ENCODE measurements at places on chromosomes 12 and 14. TPM values are rescaled to one million over a fixed set of nuclear protein-coding genes. Genes with fewer than 3 reads are reported as not detected.

DNA sequence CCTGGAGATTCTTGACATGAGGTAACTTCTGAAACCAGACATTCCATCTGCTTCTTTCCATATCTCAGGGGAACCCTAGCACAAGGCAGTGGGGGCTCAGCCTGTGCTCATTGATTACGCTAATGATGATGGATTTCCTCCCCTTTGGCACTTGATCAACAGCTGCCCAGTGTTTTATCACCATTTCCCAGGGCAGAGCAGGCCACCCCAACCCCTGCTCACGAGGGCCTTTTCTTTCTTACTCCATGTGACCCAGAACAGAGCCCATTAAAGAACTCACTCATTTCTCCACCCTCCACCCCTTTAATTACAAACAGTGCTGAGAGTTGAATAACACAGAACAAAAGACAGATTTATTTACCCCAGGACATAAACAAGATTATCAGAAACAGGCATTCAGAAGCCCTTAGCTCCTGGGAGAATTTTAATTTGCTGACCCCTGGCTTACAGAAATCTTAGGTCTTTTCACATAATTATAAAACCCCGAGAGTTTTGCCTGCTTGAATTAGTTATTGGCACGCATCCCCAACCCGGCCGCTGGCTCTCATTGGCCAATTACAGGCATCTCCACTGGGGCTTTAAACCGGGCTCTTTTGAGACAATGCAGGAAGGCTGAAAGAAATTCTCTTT, 32.0 kb upstream of the CCDC60 start:
- no peak for DNase-seq

GRCh38 chr12:118269806-118270205, 102.9 kb downstream of the TAOK3 start:
- DNase-seq: no peak

COX8C gene
- total RNA-seq: not detected

- no peak for DNase-seq
Measured at GRCh38 chr12:26106347-26106746, 18.5 kb downstream of the BHLHE41 start.

GRCh38 chr12:31009976-31010375, 63.7 kb upstream of the DDX11 start:
- DNase-seq: peak; percentile 3

ABCC9 gene
- 47.4 TPM for total RNA-seq

DNA sequence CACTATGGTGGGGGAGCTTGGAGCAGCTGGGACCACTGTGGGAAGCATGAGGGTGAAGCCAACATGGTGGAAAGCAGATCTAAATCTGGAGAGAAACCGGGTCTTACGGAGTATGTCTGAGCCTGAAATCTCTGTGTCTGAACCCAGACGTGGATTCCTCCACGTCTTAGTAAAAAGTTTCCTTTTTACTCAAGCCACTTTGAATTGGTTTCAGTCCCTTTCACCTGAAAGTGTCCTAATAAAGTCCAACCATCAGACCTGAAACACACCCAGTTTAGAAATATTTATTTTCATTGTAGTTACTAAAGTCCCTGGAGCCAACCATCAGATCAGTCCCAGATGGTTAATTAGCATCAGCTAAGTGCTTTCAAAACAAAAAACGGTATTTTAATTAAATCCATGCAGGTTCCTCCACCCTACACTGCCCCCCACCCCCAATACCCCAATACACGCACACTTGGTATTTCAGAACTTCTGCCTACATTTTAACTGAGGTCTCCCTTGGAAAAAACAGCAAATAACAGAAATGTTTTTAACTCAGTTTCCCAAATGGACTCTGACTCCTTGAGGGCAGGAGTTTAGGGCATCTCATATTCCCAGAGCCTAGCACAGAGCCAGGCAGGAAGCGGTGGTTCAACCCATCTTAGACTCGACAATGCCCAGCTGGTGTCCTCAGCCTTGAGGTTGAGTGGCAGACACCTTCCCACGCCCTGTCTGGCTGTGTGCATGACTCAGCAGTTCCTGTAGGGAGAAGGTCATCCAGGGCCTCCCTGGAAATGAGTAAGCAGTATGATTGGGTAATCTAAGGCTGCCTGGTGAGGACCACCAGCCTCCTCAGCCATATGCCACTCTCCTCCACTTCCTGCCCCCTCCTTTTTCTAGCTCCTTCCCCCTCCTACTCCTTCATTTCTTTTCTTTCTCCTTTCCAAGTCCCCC, 175.8 kb downstream of the TTC8 start:
- no peak for DNase-seq

GRCh38 chr12:823028-823698, 70.8 kb downstream of the WNK1 start:
- no peak for DNase-seq

GRCh38 chr12:2999265-2999841, 40.2 kb downstream of the TEAD4 start:
- DNase-seq: peak; percentile 48

GRCh38 chr12:2335109-2335508, 282.3 kb downstream of the CACNA1C start:
- DNase-seq: no peak

GRCh38 chr14:37343307-37344094, 145.8 kb downstream of the MIPOL1 start:
- no peak for DNase-seq

RTL1 gene
- total RNA-seq: 0.21 TPM

GRCh38 chr12:52193991-52194390, 2.2 kb upstream of the KRT80 start:
- DNase-seq: no peak

DNA sequence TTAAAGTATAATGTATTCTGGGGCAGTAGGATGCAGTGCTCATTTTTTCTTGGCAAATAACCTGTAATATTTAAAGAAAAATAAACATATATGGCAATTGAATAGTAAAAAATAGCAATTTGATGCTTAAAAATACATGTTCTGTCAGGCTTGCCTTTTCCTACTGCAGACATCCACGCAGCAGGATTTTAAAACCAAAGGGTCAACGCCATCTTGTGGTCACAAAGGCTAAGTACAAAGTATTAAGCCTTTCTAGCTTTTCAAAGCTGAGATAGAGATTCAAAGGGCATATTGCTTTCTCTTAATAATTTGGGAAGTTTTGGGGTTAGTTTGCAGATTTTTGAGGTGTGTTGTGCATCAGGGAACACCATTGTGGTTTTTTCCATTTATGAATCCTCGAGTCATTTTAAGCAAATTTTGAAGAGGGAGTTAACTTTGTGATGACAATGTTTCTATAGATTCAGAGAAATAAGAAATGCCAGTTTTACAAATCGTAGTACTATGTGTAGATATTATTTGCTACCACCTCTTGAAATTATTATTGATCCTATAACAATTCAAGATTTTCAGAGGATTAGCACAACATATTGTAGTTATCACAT, 4.7 kb upstream of the CCER1 start:
- no peak for DNase-seq

DNA sequence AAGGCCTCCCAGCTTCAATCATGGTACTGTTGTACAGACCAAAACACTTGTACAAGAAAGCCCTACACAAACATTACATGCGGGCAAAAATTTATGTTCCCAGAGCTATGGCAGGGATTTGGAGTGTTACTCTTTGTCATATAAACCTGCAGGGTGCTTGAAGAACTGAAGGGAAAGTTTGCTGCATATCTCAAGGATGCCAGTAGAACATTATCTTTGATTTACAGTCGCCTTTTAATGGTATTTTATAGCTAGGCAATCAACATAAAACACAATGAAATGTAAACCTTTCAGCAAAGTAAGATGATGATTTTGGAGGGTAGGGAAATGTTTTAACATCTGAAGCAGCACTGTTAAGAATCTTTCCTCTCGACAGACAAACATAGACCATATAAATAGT, 305.6 kb downstream of the KCNH5 start:
- no peak for DNase-seq

GRCh38 chr14:88140874-88141273, 135.9 kb downstream of the GPR65 start:
- no peak for DNase-seq

DNA sequence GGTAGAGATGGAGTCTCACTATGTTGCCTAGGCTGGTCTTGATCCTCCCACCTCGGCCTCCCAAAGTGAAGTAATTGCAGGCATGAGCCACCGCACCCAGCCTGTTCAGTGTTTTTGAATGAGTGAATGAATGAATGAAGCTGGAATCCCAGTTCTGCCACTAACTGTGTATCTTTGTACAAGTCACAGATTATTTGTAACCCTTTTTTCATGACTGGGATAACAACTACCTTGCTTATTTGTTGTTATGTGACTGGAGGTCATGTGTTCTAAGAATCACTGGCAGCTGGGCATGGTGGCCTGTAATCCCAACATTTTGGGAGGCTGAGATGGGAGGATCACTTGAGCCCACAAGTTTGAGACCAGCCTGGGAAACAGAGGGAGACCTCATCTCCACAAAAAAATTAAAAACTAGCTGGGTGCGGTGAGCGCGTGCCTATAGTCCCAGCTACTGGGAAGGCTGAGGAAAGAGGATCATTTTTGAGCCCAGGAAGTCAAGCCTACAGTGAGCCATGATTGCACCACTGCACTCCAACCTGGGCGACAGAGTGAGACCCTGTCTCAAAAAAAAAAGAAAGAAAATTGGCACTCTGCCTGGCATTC, 13.3 kb upstream of the NUMB start:
- no peak for DNase-seq

DNA sequence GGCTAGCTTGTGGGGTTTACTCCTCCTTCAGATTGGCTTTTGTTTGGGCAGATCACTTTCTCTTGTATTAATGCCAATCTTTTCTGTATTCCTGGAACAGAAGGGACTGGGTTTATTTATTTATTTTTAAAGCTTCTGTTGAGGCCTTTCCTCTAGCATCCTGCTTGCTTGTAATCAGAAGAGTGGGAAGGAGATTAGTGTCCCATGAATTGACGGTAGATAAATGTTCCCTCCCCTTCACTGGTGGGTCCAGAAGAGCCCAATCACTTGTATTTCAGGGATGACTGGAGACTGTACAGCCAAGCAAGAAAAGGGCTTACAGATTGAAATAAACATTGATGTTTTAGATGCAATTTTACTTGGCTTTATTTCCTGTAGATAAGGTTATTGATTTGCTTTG, 71.0 kb downstream of the LIN52 start:
- DNase-seq: no peak

DNA sequence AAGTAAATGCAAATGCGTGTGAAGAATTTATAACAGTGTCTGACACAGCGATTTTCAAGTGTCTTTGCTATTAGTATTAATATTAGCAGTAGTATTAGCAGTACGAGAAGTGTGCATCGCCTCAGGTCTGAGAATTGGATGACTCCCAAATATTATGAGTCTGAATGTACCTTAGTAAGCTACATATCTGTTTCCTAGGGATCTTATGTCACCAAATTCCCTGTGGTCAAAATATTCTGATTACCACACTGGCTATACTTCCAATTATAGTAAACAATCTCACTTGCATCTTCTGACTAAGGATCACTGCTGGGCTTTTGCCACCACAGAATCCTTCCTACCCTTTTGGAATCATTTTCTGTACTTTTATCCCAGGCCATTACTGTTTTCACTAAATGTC, 396.0 kb upstream of the MIS18BP1 start:
- DNase-seq: no peak

DNA sequence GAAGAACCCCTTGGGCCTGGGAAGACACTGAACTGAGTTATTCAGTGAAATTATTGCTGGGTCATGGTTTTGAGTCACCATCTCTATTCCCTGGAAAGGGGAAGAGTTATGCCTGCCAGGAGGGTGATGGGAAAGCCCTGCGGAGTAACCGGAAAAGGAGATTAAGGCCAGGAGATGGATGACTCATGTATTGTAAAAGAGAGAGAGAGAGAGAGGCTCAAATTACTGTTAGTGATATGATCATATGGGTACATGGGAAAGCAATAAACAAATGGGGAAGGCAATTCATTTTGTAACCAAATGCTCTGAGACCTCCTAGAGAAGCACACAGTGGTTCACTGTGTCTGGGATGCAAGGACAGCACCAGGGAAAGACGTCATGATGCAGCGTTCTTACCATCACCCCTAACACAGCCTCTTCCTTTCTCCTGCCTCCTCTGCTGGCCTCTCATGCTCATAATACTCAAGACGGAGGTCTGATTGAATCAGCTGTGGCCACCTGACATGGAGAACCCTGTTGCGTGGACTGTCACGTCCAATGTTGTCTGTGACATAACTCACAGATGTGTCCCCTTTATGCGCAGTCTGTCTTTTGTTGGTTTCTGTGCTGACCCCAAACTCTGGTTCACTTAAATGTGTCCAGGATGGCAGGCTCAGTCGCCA, 243.7 kb downstream of the TMEM132D start:
- DNase-seq: no peak

DNA sequence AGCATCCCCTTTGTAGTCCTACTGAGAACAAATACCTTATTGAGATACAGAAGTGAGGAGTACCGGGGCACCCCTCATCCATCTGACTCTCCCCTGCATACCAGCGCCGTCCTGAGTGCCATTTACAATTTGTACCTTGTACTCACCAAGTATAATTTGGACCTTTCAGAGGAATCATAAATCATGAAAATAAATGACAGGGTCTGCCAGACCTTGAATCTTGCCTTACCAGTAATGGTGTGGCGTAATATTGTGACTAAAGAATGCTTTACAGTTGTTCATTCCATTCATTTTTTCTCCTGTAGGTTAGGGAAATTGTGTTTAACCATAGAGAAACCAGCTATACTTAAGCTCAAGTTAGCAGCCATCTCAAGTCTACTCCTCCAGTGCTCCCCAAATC, 243.7 kb upstream of the RGS6 start:
- no peak for DNase-seq

TAS2R43 gene
- total RNA-seq: 19.5 TPM

GRCh38 chr12:88273875-88274274, 131.8 kb downstream of the TMTC3 start:
- no peak for DNase-seq

All from uterus (tissue), 4 donors.